HT-29 (cell line): ENCODE measurements at places on chromosomes 12 and 14. TPM values are rescaled to one million over a fixed set of nuclear protein-coding genes. Genes with fewer than 3 reads are reported as not detected.

DNA sequence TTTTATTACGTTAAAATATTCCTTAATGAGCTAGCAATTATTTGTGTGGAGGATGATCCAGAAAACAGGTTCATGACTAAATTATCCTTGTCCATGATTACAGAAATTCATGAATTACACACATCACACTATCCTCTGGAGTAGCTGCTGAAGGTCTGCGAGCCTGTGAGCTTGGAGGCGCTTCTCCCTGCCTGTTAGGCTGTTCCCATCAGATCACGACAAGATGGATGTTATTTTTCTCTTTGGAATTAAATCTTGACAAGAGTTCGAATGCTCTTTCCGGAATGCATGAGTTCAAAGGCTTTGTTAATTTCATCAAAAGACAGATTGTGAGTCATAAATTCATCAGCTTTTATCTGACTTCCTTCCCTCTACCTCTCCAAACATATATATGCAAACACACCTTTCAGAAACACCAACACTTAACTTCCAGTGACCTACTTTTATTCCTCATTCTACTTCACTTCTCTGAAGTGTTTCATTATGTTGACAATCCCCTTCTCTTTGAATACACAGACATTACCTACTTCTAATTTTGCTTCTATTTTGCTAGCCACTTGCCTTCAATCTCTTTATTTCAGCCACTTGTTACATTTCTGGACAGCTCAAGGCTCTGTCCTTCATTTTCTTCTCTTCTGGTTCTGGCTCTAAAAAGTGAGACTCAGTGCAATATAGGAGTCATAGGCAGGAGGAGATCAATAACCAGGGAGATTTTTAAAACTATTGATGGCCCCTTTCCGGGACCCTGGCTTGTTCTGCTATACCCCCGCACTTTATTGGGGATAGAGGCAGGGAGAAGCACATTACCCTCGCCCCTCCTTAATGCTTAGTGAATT is 274.6 kb downstream of the BTG1 start:
- DNase-seq: peak; percentile 4

DNA sequence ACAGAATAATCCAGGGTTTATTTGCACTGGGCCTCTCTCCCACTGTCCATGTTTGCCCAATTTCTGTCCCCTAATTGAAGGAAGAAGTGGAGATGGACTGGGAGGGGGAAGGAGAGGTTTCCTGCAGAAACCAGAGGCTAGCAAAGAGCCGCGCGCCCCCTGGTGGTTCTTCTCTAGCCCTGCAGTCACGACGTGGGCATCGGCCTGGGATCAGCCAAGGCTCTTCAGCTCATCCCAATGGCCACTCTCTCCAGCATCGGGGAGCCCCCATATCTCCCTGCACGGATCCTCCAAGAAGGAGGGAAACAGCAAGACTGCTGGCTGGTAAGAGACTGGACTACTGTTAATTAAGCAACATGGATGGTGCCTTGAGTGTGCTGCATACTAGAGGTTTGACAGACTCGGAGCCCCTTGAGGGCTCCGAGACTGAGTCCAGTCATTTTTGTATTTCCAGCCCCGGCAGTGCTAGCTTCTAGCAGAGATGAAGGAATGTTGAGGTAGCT is 18.7 kb downstream of the ZBTB39 start:
- peak; percentile 83 for DNase-seq

- no peak for DNase-seq
These were observed 25.3 kb downstream of the PHLDA1 start for GRCh38 chr12:76006028-76006925.

- DNase-seq: no peak
These were observed 798 bp upstream of the RASAL1 start for GRCh38 chr12:113136128-113136989.

DNA sequence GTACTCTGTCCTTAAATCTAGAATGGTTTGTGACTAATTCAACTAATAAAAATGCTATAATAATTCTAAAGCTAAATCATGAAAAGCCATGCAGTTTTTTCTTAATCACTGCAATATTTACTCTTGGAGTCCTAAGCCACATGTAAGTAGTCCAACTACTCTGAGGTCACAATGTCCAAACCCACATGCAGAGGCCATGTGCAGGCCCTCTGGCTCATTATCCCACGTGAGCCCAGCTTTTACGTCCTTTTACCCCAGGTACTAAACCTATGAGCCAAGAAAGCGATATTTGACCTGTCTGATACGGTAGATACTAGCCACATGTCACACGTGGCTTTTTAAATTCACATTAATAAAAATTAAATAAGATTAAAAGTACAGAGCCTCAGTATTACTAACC is 12.5 kb downstream of the TAS2R13 start:
- no peak for DNase-seq

GRCh38 chr14:21038441-21039422 is 3.4 kb upstream of the RNASE7 start:
- DNase-seq: no peak

GRCh38 chr12:26800858-26801257 is 32.1 kb downstream of the ITPR2 start:
- no peak for DNase-seq

GRCh38 chr12:95582230-95583058 is 31.2 kb upstream of the USP44 start:
- peak; percentile 63 for DNase-seq

GRCh38 chr14:21256539-21257393 is 12.5 kb downstream of the HNRNPC start:
- DNase-seq: no peak

GRCh38 chr12:10617863-10618262 is 4.5 kb upstream of the MAGOHB start:
- DNase-seq: no peak

GRCh38 chr14:49770212-49770817 is 2.4 kb downstream of the KLHDC2 start:
- DNase-seq: peak; percentile 85

- no peak for DNase-seq
These were observed 85.3 kb upstream of the KCNA1 start for GRCh38 chr12:4824380-4824779.

DNA sequence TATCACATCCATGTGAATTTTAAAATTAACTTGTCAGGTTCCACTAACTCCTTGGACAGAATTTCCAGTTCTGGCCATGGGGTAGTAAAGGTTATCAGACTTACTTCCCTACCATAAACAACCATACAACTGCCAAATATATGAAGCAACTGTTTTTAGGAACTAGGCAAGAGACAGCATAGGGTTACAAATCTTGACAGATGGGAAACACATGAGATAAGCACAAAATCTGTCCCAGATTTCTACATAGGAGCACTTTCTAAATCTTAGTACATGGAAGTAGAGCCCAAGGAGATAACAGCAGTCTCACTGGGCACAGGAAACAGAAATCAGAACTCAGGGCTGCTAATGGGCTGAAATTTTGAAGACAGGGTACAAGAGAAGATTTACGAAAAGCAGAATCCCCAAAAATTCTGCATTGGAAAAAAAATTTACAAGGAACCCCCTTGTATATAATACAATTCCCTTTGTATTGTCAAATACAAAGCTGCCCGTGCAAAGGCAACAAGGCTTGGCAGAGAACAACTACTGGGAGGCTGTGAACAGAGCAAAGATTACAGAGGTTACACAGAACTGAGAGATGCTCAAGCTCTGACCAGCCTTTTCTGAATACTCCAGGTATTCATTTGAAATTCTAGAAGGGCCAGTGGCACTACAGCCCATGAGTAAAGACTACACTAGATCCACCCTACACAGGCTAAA is 43.2 kb downstream of the GALNT4 start:
- DNase-seq: no peak

DNA sequence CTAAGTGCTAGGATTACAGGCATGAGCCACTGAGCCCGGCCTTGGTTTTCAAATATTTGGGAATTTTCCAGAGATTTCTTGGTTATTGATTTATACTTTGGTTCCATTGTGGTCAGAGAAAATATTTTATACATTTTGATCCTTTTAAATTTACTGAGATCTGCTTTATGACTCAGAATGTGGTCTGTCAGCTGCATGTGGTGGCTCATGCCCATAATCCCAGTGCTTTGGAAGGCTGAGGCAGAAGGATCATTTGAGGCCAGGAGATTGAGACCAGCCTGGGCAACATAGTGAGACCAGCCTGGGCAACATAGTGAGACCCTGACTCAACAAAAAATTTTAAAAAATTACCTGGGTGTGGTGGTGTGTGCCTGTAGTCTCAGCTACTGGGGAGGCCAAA is 49.8 kb downstream of the ADCK1 start:
- DNase-seq: no peak

DNA sequence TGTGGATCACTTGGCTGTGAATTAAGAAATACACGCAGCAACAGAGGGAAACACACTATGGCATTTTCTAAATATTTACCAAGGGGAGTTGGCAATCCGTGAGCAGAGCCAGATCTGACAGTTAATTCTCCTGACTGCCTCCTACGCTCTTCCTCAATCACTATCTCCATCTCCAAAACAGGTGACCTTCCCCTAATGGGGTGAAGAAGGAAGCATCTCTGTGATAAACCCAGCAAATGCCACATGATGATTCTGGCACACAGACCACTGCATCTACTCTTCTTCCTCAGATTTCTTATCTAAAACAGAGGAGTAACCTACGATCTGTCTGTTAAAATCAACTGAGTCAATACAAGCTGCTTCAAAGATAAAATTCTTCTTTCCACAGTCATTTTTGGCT is 4.4 kb downstream of the SPTB start:
- no peak for DNase-seq

GRCh38 chr14:76205708-76206107 is 54.0 kb downstream of the GPATCH2L start:
- no peak for DNase-seq

DNA sequence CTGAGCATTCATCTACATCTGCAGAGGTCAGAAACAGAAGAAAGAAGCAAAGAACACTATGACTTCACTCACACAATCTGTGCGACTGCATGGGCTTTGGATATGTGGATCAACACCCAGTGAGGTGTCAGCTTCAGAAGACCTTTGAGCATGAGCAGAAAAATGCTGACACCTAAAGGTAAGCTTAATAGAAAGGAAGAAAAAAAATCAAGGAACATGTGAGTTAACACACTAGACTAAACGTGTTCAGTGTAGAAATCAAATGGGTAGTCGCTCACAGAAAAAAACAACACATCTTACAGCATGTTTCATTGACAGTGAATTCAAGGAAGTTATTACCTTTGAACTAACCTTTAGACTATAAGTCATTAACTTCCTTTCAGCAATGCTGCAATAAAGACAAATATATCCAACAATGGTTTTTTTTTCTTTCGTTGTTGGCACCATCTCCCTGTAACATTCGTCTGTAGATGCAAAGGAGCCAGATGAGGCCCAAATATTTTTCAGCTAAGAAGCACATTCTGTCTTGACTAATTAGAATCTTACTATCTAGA is 30.9 kb downstream of the RTRAF start:
- DNase-seq: peak; percentile 5

GRCh38 chr12:94725375-94726168 is 75.2 kb upstream of the TMCC3 start:
- DNase-seq: peak; percentile 67

DNA sequence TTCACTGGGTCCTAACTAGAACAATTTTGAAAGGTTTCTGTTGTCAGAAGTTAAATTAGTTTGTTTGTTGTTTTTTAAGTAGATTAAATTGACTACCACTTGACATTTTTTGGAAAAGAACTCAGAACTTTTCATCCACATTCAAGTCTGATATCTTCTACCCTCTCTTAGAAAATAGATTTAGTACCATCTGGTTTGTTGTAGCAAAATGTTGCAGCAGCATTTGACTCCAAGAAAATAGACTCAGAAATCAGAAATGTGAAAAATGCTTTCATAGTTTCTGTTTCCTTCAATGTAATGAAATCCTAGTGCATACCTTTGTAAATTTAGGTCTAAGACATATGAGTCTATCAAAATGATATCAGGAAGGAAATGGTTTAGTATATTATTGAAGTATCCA is 256.3 kb upstream of the CLEC14A start:
- no peak for DNase-seq

GRCh38 chr12:52207895-52208294 is 16.1 kb upstream of the KRT80 start:
- no peak for DNase-seq

- DNase-seq: no peak
These were observed 162.4 kb downstream of the KICS2 start for GRCh38 chr12:64059685-64060084.

DNA sequence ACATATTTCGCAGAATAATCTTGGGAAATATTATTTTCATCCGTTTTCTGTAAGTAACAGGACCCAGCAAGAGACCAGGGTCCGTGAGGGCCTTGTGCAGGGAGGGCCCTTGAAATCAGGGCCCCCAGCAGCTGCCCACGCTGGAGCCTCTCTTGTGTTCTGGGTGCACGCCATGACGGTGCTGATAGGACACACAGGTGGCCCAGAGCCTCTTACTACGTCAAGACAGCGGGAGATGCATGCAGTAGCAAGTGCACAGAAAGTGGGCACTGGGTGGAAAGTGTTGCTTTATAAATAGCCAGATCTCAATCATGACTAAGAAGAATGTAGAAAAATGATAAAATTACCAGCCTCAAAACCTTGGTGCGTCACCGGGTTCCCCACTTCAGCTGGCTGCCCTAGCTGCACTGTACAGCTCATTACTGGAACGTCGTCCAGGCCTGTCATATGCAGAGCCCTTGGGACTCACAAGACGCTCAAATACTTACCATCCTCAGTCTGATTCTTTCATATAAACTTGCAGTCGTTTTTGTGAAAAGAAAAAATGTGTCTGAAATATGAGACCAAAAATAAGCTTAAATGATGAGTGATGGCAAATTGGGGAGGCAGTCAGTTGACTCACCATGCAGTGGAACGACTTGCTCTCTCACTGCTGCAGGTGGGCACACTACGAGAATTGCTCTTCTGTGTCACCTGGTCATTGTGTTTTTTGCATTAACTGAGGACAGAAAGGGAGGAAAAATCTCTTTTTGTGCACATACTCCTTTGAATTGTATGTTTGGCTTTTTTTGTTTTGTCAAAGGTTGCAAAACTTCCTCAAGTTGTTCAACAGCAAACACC is 68.2 kb downstream of the DDX51 start:
- DNase-seq: no peak

GRCh38 chr12:51726931-51727330 is 121.6 kb downstream of the FIGNL2 start:
- no peak for DNase-seq

- DNase-seq: no peak
These were observed 33.9 kb downstream of the SERPINA3 start for GRCh38 chr14:94646066-94646465.

GRCh38 chr14:64726585-64726890 is 22.3 kb downstream of the PLEKHG3 start:
- DNase-seq: peak; percentile 88

GRCh38 chr14:32251530-32251929 is 48.5 kb upstream of the RNU6-8 start:
- DNase-seq: no peak

DNA sequence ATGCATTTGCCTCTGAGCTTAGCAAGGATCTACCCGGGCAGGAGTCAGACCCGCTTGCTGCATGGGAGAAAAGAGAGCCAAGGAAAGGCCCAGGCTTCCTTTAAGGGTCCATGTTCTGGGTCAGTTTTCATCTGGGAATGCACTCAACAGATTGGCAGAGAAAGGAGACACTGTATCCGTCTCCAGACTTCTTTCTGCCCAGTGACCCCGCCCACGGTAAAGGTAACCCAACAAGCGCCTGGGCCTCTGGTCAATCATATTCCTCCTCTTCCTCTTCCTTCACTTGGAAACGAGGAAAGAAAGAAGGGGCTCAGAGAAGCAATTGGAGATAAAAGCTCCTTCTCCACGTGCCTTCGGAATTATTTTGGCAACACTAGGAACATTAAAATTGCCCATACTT is 27.1 kb upstream of the TCP11L2 start:
- no peak for DNase-seq

The NKX2-1 gene
- not detected in 2 replicates for total RNA-seq

The TTC9 gene
- total RNA-seq: 0.08 and 0.18 TPM in 2 replicates

The HOXC6 gene
- total RNA-seq: 1.4 and 1.6 TPM in 2 replicates

The KRT75 gene
- total RNA-seq: 0.08 TPM in 2 replicates

The NOVA1 gene
- total RNA-seq: 0.10 and 0.37 TPM in 2 replicates

The KCNC2 gene
- not detected in 2 replicates for total RNA-seq

The WNT1 gene
- not detected in 2 replicates for total RNA-seq
